ENCODE measurements at places on chromosomes 3 and 15.

- DNase-seq = peak; percentile 22
These were observed 45.0 kb downstream of the ESYT3 start for GRCh38 chr3:138479438-138479863.

DNA sequence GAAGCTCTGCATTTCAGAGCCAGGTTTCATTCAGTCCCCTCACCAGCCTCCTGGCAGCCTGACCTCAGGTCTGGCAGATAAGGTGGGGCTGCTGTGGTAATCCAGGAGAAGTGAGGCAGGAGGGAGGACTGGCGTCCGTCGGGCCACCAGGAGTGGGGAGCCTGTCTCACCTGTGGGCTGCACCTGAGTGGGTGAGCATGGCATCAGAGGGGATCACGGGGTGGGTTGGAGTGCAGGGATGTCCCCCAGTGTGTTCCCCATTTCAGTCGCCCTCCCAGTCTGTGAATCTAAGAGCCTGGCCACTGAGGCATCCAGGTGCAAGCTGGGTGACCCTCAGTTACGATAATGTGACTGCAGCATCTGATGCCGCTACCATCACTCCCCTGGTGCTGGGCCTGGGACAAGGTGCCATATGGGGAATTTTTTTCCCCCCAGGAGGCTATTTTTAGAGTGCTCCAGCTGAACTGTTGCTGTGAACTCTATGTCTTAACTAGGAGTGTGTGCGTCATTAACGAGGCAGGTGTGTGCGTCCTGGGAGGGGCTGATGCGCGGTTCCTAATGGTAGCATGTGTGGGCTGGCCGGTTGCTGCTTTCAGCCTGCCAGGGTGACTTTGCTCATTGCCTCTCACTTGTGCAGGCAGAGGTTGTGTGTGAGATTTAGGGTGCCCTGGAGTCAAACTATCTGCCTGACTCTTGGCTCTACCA lies 165.2 kb downstream of the SLCO3A1 start:
- DNase-seq = no peak

DNA sequence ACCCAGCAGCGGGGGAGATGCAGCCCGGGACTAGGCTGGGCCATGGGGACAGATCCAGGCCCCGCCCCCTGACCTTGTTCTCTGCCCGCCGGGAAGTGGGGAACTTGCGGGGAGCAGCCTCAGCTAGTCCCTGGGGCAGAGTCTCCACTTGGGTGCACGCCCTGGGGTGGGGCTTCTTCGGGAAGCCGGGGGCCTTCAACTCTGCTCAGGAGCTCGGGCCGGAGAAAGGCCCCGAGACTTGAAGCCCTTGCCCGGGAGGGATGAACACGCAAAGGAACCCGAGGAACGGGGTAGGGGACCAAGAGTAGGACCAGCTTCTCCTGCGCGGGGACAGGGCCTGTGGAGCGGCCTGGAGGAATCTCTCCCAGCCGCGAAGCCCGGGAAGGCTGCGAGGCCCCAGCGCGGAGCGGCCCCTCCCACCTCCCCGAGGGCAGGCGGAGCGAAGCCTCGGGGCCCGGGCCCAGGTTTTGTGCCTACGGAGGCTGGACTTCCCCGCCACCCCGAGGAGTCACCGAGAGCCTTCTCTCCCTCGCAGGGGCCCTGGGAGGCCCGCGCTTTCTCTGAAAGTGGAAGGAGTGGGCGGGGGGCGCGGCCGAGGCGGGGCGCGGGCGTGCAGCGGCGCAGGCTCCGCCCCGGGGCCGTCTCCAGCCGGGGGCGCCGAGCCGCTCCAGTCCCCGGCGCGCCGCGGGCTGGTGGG lies at the start of gene ITPKA:
ITPKA (plus strand) TSS at position 670 of the 697 bp plus-strand sequence. CDS start 54 bp downstream, outside the sequence.
- peak; percentile 41 for DNase-seq

- no peak for DNase-seq
These were observed 497.0 kb upstream of the CCDC54 start for GRCh38 chr3:106880206-106880605.

All from kidney glomerular epithelial cell (primary cell).